ENCODE measurements at places on chromosomes 1 and 21.
A peak's percentile ranks its signal among the peaks of the same experiment; 100 is the strongest.

- no peak for DNase-seq
These were observed 21.4 kb downstream of the FRRS1 start for GRCh38 chr1:99745061-99745460.

GRCh38 chr1:15081102-15081501, 72.4 kb upstream of the TMEM51 start:
- no peak for DNase-seq

DNA sequence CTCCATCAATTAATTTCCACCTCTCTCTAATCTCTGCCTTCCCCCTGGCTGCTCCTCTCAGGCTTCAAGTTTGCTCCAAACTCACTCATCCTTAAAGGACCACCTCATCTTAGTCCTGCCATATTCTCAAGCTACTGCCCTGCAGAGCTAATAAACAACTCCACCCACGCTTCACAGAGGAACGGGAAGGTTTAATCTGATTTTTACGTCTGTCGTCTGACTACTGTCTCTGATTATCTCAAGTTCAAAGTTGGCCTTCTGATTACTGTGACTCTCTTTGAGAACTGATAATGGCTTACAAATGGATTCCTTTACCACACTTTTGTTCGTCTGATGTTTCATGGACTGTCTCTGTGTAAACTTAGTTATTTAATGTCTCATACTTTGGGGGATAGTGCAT, 7.6 kb upstream of the CPT2 start:
- DNase-seq: no peak

DNA sequence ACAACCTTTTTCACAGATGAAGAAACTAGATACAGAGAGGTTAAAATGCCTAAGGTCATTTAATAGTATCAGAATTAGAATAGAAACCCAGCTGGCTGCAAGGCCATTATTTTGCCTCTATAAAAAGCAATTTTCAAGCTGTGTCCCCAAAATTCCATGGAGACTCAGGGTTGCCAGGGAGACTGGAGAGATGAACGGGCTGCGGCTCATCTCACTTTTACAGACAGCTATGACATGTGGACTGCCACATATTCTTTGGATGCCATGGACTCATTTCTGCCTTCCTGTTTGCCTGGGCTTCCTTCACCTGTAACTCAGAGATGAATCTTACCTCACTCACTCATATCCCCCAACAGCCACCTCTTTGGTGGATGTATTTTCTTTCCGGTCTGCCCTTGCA, 17.0 kb downstream of the TOR1AIP2 start:
- DNase-seq: no peak

DNA sequence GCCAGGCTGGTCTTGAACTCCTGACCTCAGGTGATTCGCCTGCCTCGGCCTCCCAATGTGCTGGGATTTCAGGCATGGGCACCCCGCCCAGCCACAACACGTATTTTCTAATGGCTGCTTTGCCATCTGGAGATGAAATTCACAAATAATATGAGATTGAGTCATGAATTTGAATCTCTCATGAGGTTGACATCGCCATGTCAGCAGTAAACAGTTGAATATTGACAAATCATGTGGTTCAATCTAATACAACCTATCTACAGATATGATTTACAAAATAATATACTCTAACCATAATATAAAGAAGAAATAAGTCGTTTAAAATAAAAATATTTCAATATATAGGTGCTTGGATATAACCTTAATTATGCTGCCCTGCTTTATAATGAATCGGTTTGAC, 42.1 kb downstream of the MYOM3 start:
- DNase-seq: no peak

DNA sequence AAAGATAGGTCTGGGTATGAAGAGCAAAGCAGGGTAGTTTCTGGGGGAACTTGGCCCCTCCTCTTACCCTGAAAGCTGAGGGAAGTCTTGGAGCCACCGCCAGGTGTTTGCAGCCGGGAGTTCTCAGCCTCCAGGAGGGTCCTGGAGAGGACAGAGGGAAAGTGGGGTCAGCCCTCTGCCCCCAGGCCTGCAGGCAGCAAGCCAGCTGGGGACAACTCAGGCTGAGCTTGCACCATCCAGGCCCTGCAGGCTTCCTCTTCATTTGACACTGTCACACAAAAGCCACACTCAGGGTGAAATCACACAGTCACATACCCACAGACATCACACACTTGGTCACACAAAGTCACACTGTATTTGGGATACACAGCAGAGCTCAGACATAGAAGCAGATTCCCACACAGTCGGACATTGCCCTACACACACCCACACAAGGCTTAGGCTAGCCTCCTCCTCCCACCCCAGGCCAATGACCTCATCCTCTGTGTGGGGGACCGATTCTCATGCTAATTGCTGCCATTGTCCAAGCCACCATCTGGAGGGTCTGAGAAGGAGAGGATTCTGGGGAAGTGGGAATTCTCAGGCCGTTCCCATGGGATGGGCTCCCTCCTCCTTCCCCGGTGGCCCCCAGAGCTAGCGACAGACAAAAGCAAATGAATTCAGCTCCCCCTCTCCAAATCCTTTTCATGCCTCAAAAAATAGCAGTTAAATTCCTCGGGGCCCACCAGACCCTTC, 3.7 kb downstream of the NES start:
- DNase-seq: no peak

DNA sequence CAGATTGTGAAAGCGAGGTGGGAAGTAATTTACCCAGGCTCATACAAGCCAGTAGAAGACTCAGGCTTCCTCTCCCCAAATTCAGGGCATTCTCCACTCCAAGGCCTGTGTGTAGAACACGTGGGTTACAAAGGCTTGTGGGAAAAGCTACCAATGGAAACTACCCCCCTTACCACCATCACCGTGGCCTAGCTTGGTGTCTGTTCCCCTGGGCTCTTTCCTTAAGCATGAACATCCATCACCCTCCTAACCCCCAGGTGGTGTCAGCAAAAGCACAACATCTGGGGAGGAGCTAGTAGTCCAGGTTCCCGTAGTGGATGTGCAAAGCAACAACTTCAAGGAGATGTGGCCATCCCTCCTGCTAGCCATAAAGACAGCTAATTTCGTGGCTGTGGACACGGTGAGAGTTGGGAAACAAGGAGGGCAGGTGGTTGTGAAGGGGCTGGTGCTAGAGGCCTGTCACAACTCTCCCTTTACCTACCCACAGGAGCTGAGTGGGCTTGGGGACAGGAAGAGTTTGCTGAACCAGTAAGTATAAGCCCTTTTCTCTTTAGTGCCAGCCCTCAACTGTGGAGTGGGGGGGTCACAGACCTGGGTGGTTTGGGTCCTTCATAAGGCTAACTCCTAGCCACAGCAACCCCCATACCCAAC, 701 bp upstream of the MUTYH start:
- no peak for DNase-seq

DNA sequence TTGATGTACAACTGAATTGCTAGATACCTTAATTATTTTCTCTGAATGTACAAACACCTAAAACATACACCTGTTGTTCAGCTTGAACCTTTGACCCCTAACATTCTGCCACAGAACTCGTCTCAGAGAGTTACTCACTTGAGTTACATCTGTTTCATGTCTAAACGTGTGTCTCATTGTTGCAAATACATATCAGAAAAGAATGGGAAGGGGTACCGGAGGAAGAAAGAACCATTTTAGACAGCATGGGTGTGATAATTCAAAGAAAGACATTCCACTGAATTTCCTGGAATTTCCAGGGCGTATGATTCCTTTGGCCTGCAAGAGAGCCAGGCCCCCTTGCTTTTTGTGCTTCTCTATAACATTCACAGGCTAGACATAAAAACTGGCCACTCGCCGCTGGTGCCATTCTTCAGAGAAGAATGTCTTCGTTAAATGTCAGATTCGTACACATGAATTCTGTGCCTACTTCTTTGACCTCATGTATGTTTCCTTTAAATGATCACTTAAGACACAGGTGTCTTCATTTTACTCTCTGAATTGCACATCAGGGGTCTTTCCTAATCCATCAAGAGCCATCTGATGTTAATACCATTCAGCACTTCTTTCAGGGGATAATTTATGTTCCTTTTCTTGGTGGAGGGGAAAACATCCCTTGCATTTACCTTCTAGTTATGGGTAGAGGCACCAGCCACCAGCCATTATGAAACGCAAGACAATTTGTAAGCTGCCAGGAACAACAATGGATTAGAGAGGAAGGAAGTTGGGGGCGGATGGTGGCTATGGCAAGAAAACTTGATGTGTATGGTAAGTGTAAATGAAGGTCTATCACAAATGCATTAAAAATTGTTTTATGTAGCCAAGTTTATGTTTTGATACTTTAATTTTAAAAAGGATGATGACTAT, 12.7 kb downstream of the ATF3 start:
- no peak for DNase-seq

- DNase-seq: no peak
These were observed 2.9 kb downstream of the RCAN1 start for GRCh38 chr21:34612056-34612455.

DNA sequence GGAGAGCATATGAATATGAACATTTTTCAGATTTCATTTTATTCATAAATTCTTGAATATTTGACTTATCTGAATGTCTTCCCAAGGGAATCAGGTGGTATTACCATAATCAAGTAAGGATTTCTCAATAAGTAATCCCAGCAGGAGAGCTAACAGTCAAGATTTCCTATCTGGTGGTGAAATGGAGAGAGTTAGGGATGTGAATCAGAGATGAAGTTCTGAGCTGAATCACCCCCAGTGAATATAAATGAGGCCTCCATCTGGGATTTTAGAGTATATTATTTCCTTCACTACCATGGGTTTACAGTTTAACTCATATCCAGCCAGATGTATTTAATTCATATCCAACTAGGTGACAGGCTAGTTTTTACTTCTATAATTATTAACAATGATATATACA, 61.5 kb upstream of the RGS2 start:
- peak; percentile 44 for DNase-seq

GRCh38 chr1:104195395-104195794, 445.7 kb downstream of the AMY1C start:
- DNase-seq: no peak

- DNase-seq: no peak
These were observed 91.4 kb downstream of the MACF1 start for GRCh38 chr1:39295901-39296300.

- DNase-seq: no peak
These were observed 53.8 kb downstream of the RGS5 start for GRCh38 chr1:163148911-163149310.

DNA sequence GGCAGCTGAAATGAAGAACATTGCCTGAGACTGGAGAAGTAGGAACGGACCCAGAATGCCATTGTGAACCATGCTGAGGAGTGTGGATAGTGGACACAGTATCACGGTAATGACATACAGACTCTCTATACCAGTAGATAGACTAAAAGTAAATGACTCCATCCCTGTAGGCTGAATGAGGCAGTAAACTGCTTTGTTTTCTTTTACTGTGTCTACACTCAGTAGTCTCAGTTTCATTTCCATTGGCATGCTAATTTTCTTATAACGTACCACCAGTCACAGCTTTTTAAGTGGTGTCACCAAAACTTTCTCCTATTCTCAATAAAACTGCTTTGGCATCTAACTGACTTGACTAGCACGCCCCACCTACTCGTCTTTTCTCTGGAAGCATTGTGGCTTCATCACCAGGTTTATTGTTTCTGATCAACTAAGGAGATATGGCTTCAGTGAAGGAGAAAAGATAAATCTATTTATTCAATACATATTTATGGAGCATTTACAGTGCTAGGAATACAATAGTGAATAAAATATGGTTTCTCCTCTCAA, 8.4 kb upstream of the ZNF697 start:
- DNase-seq: no peak

DNA sequence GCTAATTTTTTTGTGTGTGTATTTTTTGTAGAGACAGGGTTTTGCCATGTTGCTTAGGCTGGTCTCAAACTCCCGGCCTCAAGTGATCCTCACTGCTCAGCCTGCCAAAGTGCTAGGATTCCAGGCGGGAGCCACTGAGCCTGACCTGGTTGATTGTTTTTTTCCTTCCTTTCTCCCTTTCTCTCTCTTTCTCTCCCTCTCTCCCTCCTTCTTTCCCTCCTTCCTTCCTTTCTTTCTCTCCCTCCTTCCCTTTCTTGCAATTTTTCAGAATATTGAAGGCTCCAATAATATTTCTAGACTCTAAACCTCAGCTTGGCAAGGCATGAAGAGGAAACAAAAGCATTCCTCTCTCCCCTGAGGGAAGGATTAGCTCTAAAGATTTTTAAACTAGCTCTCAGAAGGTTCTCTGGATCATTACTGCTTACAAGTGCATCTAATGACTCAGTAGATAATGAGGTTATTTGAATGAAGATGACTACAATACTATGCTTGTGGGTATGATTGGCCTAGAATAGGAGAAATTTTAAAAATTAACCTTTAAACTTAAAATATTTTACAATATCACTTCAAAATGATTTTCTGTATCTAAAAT, 68.5 kb upstream of the GADD45A start:
- no peak for DNase-seq

- no peak for DNase-seq
These were observed 16.8 kb upstream of the PLEKHM2 start for GRCh38 chr1:15667362-15667761.

GRCh38 chr1:11448373-11449099, 30.4 kb upstream of the DISP3 start:
- no peak for DNase-seq

GRCh38 chr1:205561501-205562203, 57.2 kb downstream of the CDK18 start:
- no peak for DNase-seq

- no peak for DNase-seq
These were observed at the start of gene SLC25A34 for GRCh38 chr1:15736038-15736891. TSS of gene SLC25A34 (plus strand) at chr1:15736258. CDS start at chr1:15736486, 228 bp downstream.

DNA sequence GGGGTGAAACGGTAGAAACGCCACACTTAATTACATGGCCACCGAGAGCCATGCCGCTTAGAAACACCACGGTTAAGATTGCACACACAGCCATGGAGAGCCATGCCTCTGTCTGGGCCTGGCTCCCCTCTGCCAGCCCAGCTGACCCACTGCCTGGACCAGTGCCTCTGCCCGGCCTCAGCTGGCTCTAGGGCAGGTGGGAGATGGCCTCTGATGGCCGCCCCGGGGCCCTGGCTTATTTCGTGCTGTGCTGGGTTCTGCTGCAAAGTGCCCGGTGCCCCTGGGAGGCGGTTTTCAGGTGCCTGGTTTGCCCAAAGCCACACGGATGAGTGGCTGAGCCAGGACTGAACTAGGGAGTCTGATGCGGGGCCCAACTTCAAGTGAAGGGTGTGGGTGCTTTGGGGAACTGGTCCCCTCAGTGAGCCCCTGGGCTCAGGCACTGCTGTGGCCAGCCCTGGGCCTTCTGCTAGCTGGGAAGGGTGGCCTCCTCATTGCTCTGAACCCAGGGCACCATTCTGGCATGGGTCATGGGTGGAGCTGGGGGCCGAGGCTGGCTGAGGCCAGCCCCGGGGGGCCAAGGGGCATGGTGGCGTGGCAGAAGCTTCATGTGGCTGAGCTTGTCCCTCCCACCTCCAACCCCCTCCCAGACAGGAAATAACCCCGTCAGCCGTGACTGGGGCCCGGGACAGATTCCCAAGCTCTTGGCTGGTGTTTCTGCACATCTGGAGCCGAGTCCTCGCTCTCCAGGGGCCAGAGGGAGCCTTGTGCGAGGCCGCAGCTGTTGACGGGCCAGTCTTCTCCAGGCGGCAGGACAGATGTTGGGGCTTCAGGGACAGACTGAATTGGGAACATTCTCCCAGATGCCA, 1.9 kb upstream of the GPR153 start:
- no peak for DNase-seq

GRCh38 chr1:196577386-196577785, 30.9 kb downstream of the KCNT2 start:
- no peak for DNase-seq

GRCh38 chr1:51019811-51020210, 49.8 kb downstream of the CDKN2C start:
- DNase-seq: peak; percentile 61

GRCh38 chr1:162283657-162284056, 93.0 kb downstream of the SPATA46 start:
- DNase-seq: no peak

All from AG09309 (cell line).